ENCODE measurements at places on chromosomes 2 and 18. TPM values are rescaled to one million over a fixed set of nuclear protein-coding genes. Genes with fewer than 3 reads are reported as not detected.

DNA sequence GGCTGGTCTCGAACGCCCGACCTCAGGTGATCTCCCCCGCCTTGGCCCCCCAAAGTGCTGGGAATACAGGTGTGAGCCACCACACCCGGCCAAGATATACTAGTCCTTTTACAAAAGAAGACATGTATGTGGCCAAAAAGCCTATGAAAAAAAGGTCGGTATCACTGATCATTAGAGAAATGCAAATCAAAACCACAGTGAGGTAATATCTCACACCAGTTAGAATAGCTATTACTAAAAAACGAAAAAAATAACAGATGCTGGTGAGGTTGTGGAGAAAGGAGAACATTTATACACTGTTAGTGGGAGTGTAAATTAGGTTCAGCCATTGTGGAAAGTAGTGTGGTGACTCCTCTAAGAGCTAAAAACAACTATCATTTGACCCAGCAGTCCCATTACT, 26.4 kb downstream of the KLHL23 start:
- no peak for DNase-seq

DNA sequence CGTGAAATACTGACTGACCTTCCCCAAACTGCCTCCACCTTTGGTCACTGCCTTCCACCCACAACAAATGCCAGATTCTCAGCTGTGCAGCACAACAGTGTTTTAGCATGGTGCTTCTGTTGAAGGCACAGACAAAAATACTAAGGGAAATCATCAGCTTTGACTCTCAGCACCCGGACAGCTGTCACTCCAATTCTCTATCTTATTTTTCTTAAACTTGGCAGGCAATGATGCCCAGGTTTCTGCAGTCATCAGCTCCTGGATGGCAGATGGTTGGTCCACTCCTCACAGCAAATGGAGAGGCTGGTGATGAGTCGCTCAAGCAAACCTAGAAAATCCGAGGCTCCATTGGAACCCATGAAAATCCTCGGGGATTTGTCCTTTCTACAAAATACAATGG, 2.9 kb upstream of the FAM124B start:
- no peak for DNase-seq

GRCh38 chr2:73156539-73157124, 43.9 kb upstream of the RAB11FIP5 start:
- DNase-seq, result peak; percentile 38

DNA sequence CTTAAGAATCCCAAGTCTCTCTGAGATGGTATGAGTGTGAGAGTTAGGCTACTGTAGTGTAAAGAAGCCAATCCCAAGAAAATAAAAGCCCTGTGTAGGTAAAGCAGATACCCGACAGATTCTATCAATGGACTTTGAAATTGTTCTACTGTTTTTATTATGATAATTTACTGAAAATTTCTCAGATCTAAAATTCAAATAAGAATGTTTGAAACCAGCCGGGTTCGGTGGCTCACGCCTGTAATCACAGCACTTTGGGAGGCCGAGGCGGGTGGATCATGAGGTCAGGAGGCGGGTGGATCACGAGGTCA, 208.3 kb upstream of the SPRED2 start:
- DNase-seq, result no peak

- DNase-seq, result peak; percentile 2
Observed at GRCh38 chr2:122927197-122927596, 1097.9 kb upstream of the CNTNAP5 start.

- DNase-seq, result no peak
Observed at GRCh38 chr2:237875256-237876060, 16.0 kb downstream of the RAMP1 start.

- no peak for DNase-seq
Observed at GRCh38 chr18:24214913-24215312, 76.1 kb downstream of the CABYR start.

GRCh38 chr18:8480506-8481328, 128.5 kb upstream of the RAB12 start:
- peak; percentile 57 for DNase-seq

- no peak for DNase-seq
Observed at GRCh38 chr18:75141166-75141565, 67.8 kb downstream of the PTGR3 start.

DNA sequence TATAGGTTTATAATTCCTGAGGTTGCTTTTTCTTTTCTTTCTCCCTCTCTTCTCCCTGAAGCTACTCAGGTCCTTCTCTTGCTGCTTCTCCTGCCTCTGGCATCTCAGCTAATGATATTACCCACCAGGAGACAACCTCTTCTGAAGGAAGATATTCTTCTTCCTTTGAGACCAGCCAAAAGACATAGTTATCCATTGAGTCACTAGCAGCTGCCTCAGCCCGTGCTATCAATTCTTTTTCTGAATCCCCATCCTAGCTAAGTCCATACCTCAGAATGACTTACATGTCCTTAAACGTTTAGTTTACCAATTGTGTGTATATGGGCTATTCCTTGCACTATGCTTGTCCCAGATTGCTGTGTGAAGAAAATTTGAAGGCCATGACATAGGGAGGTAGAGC, 25.0 kb upstream of the RNF103 start:
- no peak for DNase-seq

- no peak for DNase-seq
Observed at GRCh38 chr2:15767679-15768078, 172.7 kb upstream of the MYCN start.

- DNase-seq, result no peak
Observed at GRCh38 chr2:231575612-231576256, 16.9 kb upstream of the TEX44 start.

- DNase-seq, result no peak
Observed at GRCh38 chr2:10544252-10544651, 96.1 kb upstream of the ODC1 start.

DNA sequence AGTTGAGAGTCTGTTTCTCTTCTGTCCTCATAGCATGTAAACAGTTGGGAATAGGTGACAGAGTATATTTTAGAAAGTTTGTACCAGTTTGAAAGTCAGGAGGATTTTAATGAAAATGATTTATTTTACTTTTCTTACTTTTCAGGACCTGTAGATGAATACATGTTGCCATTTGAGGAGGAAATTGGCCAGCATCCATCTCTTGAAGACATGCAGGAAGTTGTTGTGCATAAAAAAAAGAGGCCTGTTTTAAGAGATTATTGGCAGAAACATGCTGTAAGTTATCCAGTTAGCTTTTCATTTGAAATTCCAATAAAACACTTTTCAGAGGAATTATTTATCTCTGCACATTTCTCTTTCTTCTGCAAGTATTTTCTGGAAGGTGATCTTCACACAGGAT, 81.1 kb downstream of the ACVR2A start:
- DNase-seq, result peak; percentile 16

DNA sequence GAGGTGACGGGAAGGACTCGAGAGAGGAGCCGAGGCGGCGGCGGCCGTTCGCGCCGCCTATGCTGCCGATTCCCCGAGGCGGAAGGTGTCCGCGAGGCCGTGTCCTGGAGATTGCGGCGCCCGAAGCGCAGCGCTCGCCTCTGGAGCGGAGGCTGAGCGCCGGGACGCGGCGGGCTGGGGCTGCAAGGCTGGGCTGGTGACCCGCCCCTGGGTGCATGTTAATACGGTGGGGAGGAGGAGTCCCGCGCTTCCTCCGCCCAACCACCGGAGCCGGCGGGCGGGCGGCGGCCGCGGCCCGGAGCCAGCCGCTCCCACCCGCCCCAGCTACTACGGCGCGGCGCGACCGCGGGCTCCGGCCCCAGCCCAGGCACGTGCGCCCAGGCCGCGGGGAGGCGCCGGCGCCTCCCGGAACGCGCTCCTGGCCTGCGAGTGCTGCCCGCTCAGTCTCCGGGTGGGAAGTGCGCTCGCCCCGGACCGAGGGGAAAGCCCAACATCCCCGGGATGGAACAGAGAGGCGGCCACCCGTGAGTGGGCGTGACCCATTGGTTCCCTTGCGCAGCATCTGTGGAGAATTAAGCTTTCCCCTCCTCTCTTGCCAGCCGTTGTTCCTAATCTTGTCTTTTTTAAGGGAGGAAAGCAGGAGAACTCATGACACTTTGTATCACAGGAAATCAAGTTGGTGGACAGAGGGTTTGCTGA, at the start of gene DLGAP1:
DLGAP1 (minus strand) TSS at position 195 of the 699 bp plus-strand sequence.
- DNase-seq, result no peak

- DNase-seq, result peak; percentile 27
Observed at GRCh38 chr2:182666674-182667314, 49.3 kb upstream of the DNAJC10 start.

DNA sequence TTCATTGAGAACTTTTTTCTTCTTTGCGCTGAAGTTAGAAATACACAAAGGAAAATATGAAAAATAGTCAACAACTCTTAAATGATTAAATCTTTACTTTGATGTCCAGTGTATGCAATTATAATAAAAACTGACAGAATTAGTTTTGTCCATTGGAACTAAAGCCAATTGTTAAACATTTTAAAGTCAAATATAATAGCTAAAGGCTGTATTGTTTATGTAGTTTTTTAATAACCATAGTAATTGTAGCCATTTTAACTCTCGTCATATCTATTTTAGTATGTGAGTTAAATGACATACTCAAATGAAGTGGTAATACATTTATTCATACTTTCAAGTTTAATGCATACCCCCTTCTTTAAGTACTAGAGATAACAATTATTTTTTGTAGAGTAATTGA, 4.7 kb upstream of the COBLL1 start:
- no peak for DNase-seq

GRCh38 chr2:198371921-198372543, 567.6 kb downstream of the PLCL1 start:
- no peak for DNase-seq

- peak; percentile 62 for DNase-seq
Observed at GRCh38 chr2:81991282-81991681, 1686.7 kb upstream of the LRRTM1 start.

- peak; percentile 94 for DNase-seq
Observed at GRCh38 chr2:231706731-231707624, 1.3 kb upstream of the PTMA start.

DNA sequence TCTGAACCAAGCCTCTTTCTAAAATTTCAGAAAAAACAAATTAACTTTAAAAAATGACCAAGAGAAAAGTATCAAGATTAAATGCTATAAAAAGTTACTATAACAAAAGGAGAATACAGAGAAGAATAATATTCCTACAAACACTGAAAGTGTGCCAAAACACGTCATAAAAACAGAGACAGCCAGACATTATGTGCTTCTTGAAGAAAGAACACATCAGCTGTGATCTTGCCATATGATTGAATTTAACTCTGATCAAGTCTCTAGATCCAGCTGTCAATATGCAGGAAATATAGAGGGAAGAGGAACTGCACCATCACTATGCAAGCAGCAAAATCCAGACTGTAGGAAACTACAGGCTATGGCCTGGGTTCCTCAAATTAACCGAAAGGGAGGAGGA, 33.7 kb upstream of the COL5A2 start:
- DNase-seq, result no peak

DNA sequence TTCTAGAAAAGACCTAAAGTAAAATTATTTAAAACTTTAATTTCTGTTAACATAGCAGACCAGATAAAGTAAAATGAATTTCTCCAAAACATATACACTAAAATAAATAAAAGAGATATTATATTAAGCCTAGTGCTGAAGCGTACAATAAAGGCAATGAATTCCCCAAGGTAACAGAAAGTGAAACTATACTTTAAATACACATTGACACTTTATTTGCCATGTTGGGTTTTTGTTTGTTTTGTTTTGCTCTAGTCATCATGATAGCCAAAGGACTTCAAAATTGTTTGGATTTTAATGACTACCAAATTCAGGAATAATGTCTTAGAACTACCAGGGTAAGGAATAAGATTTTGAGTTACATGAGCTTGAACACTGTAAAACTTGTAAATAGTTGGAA, 413.3 kb downstream of the LRRTM4 start:
- no peak for DNase-seq

DNA sequence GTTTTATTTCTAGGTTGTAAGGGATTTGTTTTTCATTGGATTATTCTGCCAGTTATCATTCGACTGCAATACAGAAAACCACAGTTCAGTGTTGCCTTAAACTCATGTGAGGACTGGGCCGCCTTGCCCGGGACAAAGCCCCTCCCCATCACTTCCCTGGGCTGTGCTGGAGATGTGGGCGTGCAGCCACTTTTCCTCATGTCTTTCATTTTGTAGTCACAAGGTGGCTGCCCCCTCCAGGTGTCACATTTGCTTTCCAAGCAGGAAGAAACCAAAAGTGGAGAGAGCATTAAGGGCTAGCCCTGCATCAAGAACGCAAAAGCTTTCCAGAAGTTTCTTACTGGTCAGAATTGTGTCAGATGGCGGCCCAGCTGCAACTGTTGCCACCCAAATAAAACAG, 492.5 kb upstream of the ID2 start:
- no peak for DNase-seq

DNA sequence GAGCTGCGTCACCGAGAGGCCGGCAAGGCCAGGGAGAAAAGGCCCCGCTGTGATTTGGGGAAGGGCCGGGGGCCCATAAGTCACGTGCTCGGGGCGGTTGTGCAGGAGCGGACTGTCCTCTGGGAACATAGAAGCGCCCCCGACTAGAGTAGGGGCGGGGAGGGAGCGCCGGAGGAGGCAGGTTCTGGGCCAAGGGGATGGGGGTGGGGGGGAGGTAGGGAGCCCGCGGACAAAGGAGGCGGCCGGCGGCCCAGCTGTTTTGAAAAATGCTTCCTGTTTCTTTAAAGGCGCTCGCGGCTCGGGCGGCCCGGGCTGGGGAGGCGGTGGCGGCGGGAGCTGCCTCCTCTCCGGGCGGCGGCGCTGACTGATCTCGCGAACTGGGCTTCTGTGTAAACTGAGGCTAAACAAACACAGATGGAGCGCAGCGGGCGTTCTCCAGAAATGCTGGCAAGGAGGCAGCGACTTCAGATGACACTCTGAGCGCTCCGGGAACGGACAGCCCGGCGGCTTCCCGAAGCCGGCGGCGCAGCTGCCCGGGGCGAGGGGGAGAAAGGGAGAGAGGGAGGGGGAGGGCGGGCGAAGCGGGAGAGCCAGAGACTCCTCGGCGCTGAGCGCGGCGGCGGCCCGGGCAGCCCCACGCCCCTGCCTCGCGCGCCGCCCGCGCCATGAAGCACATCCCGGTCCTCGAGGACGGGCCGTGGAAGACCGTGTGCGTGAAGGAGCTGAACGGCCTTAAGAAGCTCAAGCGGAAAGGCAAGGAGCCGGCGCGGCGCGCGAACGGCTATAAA, at the start of gene ATOH8:
ATOH8 (plus strand) TSS at position 467 of the 788 bp plus-strand sequence; CDS start at position 666, 199 bp downstream.
- no peak for DNase-seq

- peak; percentile 16 for DNase-seq
Observed at GRCh38 chr2:207448006-207448405, 81.8 kb upstream of the CREB1 start.

DNA sequence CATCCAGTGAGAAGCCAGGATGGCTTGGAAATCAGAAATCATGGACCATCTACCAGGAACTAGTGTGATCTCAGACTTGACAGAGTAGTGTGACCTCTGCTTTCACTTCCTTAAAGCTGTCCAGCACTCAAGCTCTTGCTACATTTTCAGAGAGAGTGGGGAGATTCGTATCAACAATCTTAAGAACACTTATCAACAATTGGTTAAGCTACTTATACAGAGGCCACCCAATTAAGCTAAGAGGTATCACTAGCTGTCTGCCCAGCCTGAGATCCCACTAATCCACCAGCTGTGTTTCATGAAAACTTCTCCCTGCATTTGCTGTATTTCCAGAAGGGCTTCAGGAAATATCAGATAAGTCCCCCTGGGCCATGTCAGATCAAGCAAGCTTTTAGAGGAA, 4.2 kb downstream of the RPRM start:
- DNase-seq, result peak; percentile 4

- no peak for DNase-seq
Observed at GRCh38 chr2:487186-488079, 189.8 kb downstream of the TMEM18 start.

YIPF4 gene
- total RNA-seq, result 46.0 TPM

FN1 gene
- total RNA-seq, result 4,728 TPM

RTKN gene
- total RNA-seq, result 60.8 TPM

LHCGR gene
- not detected for total RNA-seq

ALMS1 gene
- 11.1 TPM for total RNA-seq

TMEM200C gene
- total RNA-seq, result 0.30 TPM

USP14 gene
- 39.8 TPM for total RNA-seq

PAPOLG gene
- 11.3 TPM for total RNA-seq

CFAP210 gene
- not detected for total RNA-seq

Measured in renal cortical epithelial cell (primary cell).